ENCODE measurements at places on chromosomes 4 and X.

GRCh38 chr4:19857380-19857779 is 394.3 kb upstream of the SLIT2 start:
- DNase-seq, result no peak

DNA sequence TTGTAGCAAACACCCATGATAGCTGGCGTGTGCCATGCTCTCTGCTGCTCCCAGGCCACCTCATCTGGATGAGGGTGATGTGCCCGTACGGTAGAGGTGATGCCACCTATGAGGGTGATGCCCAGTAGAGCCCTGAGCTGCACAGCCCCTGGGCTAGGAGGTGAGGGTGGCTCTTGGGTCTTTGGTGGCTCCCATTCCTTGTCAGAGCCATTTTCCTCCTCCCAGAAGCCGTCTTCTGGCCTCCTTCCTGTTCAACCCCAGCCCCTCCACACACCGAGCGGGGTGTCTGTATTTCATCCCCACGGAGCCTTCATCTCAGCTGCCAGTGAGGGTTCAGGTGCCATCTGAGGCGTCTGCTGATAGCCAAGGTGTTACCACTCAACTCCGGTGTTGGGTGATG is 12.0 kb upstream of the TNIP2 start:
- no peak for DNase-seq

DNA sequence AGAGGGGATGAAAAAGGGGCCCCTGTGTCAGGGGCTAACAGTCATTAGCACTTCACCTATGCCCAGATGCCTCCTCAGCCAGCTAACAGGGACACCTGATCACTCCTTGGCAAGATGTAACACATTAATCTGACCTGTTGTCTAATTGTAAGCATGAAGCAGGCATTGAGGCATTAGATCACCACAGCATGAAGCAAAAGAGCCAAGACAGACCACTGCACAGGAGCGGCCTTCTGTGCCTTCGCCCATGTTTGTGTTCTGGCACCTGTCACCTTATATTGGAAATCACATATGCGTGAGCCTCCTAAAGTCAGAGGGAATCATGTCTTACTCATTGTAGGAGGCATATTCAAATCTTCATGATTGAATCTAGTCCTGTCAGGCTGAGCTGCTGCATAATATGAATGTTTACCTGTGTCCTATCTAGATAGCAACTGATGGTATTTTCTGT is 48.4 kb downstream of the PTTG2 start:
- no peak for DNase-seq

- no peak for DNase-seq
Observed at GRCh38 chrX:48918301-48918642, 552 bp downstream of the PIM2 start.
